Tibial nerve (tissue), 4 donors: ENCODE measurements at places on chromosomes 4 and X.
A peak's percentile ranks its signal among the peaks of the same experiment; 100 is the strongest.

DNA sequence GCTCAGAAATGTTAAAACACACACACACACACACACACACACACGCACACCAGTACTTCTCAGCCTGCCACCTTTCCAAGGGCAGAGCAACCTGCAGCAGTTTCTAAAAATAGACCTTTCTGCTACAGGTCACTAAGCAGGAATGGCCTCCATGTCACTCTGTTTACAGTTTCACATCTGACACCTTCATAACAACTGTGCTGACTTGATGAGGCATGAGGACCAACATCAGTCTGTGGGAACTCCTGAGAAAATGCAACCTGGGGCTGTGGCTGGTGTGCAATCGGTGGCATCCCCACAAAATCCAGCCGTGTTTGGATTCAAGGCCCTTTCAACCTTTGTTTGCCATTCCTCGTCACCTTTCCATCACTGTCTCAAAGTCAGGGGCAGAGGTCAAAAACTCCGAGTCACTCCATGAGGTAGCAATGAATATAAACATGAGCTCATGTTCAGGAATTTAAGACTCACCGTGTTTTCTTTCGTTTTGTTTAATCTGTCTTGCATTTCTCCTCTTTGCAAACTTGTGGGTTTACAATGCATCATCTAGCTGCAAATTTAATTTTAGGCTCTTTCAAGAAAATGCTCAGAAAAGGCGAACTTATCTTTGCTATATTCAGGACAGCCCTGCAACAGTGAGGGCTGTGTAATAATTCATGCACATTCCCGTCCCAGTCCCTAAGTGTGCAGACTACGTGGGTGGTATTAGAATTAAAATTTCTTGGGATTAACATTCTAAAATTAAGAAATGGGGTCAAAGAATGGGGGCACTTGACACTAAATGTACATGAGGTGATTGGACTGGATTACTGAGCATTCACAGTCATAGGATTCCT, 135.3 kb downstream of the SHROOM3 start:
- DNase-seq = no peak

- no peak for DNase-seq
Observed at GRCh38 chrX:46308110-46308509, 237.1 kb downstream of the ZNF674 start.

- DNase-seq = no peak
Observed at GRCh38 chrX:67787196-67787595, 243.4 kb downstream of the AR start.

DNA sequence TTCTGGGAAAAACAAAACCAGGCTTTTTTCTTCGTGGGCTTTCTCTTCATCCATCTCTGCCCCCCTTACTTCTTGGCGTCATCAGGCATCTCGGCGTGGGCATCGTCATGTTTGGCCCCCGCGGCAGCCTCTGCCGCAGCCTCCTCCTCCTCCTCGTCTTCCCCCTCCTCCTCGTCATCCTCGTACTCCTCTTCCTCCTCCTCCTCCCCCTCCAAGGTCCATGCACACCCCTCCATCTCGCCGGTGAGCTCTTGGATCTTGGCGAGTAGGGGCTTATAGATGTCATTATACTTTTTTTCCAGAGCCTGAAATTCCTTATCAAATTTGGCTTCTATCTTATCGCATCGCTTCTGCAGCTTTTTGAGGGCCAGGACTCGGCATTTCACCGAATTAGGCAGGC, 488 bp downstream of the NAP1L5 start:
- DNase-seq = peak; percentile 17

DNA sequence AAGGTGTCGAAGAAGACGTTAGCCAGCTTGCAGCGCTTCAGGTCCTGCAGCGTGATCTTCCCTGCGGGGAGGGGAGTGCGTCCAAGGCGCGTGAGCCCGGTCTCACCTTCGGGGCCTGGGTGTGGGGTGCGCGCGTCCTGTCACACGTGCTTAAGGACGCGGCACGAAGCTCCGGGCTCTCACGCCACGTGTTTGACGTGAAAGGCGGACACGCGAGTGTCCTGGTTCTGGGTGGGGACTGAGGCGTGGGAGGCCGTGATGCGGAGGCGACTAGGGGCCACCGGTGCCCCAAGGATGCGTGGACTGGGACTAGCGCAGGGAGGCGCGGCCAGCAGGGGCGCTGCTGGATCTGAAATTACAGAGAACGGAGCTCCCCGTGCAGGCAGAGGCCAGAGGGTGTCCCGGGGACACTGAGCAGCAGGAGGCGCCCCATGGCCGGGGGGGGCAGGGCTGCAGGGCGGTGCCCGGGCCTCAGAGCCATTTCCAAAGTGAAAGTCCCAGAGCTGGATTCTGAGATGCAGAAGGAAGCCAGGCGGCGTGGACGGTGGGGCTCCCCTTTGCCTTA, 20.3 kb upstream of the GTPBP6 start:
- no peak for DNase-seq

DNA sequence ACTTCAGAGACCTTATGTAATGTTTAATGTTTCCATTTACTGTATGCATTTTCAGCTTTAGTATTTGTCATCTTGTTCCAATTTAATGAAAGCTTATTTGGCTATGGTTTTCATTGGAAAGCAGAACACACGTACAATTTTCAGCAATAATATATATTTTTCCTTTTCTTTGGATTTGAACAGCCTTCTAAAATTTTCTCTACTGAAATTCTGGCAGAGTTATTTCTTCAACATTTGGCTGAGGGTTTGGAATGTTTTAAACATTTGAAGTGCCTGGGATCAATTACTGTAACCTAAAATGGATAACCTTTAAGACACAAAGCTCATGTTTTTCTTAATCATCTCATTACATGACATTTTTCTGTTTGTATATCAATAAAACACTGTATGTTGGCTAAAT, 156.9 kb downstream of the TENM3 start:
- DNase-seq = no peak

GRCh38 chr4:11021333-11021732, 336.8 kb upstream of the CLNK start:
- no peak for DNase-seq

DNA sequence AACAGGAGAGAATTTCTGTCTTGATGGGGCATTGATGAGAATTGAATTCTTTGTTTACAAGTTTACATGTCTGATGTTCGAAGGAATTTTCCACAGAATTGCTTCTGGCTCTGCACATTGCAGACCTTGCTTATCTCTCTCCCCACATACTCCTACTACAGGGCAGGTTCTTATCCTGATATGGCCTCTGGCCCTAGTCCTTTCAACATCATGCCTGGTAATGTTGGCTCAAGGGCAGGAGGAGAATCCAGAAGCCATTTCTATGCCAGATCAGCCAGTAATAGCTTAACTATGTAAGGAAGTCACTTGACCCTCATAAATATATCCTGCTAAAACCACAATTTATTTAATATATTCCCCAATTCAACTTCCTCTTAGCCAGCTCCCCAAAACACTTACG, 24.3 kb upstream of the TSPAN5 start:
- DNase-seq = no peak

- DNase-seq = no peak
Observed at GRCh38 chr4:137470806-137471205, 61.5 kb downstream of the PCDH18 start.

- DNase-seq = no peak
Observed at GRCh38 chr4:181137351-181137750, 1105.9 kb upstream of the TENM3 start.

DNA sequence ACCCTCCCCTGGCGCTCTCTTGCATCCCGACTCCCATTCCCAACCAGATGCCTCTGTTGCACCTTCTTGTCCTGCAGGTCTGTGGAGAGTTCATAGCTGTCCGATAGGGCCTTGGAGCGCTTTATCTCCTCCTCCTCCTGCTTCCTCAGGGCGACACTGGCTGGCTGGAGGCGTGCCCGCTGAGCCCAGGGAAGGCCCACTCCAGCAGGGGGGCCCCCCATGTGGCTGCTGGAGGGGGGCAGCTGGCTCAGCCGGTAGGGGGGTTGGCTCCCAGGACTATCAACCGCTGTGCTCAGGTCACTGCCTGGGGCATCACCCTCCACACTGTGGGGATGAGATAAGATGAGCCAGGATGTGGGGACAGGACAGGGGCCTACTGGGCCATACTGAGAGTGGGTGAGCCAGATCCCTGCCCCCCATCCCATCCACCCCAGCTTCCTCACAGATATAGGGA, 25.6 kb downstream of the IQSEC2 start:
- DNase-seq = no peak

GRCh38 chr4:5374592-5374991, 323.3 kb downstream of the STK32B start:
- no peak for DNase-seq

- DNase-seq = no peak
Observed at GRCh38 chrX:15496824-15497223, 3.7 kb upstream of the PIR start.

- DNase-seq = no peak
Observed at GRCh38 chr4:4506961-4507360, 34.9 kb downstream of the STX18 start.

- DNase-seq = no peak
Observed at GRCh38 chr4:147060151-147060931, 114.7 kb upstream of the TTC29 start.

GRCh38 chr4:162497564-162498167, 333.9 kb upstream of the FSTL5 start:
- DNase-seq = no peak

GRCh38 chrX:48971249-48972219, at the start of gene KCND1:
TSS of gene KCND1 (minus strand) at chrX:48971844. CDS start at chrX:48970271, 1,573 bp downstream.
- peak; percentile 19 for DNase-seq

DNA sequence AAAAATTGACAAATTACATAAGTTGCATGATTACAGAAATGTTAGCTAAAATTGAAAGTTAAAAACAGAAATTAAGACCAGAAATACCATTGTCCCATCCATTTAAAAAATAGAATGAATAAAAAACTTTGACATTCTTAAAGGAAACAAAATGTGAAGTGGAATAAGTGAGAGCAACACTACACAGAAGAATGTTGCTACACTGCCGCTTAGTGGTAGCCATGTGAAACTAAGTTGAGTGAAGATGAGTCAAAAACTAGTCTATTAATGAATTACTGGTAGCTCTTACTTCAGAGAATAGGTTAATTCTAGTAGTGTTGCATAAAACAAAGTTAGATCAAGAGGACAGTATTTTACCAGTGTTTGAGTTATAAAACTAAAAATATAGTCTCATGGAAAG, 571.0 kb upstream of the KLHL4 start:
- no peak for DNase-seq

DNA sequence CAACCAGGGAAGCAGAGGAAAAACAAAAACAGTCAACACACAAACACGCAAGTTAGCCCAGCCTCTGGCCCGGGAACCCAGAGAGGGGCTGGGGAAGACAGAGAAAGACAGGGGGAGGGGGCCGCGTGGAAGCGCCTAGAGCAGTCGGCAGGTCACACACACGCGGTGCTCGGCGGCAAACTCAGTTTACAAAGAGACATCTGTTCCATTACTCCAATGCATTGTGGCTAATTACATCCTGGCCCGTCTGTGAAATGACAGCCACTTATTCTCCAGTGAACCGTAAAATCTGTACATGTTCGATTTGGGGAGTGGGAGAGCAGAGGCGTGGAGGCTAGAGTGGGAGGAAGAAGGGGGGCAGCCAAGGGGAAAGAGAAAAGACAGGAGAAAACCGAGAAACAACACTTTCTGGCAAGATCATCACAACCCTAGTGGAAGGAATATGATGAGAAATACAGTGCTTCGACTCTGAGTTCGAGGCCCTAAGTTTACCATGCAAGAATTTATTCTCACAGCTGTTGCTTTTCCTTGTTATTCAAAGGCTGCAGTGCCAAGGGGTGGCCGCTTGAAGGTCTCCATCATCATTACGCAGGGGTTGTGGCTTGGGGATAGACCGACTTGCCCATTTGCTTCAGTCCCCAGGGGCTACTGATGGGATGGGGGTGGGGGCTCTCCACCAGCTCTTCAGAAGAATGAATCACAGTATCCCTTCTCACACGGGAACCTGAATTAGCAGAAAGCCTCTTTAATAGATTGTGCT, 167.7 kb downstream of the MGST2 start:
- no peak for DNase-seq

DNA sequence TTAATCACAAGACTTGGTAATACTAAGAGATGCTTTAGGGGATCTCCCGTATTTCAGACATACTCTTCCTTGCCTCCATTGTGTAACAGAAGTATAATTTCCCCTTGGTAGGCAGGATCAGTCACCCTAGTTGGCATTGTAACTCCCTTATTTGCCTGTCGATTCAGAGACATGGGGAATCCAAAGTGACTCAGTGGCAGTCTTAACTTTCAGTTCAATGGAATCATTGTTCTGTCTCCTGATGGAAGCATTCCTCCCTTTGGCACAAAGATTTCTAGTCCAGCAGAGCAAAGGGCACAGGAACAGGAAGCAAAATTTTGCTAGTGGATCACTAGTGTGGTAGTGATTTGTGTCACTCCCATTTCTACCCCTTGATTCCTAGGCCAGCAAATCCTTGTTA, 80.4 kb downstream of the DCUN1D4 start:
- no peak for DNase-seq

DNA sequence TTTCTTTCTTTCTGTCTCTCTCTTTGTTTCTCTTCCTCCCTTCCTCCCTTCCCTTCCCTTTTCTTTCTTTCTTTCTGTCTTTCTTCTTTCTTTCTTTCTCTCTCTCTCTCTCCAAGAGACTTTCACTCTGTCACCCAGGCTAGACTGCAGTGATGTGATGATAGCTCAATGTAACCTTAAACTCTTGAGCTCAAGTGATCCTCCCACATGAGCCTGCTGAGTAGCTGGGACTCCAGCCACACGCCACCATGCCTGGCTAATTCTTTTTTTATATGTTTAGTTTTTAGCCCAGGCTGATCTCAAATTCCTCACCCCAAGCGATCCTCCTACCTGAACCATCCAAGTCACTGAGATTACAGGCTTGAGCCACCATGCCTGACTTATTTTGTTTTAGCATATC, 64.3 kb upstream of the EMCN start:
- no peak for DNase-seq

- DNase-seq = no peak
Observed at GRCh38 chrX:7444967-7445366, 297.0 kb upstream of the PUDP start.

- DNase-seq = no peak
Observed at GRCh38 chrX:73964579-73964978, 339.4 kb upstream of the ZCCHC13 start.

DNA sequence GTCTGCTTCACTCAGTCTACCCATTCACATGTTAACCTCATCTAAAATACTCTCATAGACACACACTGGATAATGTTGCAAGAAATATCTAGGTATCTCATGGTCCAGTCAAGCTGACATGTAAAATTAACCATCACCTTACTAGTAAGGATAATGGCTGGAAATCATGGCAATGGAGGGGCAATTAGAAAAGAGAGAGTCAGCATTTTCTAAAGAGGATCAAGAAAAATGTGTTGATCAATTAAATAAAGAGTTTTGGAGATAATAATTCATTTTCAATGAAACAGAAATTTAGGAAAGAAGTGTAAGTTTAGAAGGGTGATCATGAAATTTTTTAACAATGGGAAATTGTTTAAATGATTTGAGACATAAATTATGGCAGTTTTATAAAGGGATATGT, 1914.1 kb upstream of the IGFBP7 start:
- DNase-seq = no peak

- DNase-seq = no peak
Observed at GRCh38 chr4:151806511-151806927, 45.7 kb upstream of the GATB start.

- DNase-seq = peak; percentile 4
Observed at GRCh38 chrX:129523079-129523911, at the start of gene SMARCA1. TSS of gene SMARCA1 (minus strand) at chrX:129523490. CDS start at chrX:129523370, 120 bp downstream.

GRCh38 chr4:79513576-79513975, 105.5 kb upstream of the GK2 start:
- no peak for DNase-seq
